Activated CD4-positive, alpha-beta T cell treated with anti-CD3 and anti-CD28 coated beads, Interleukin-2, amount 10 ng/mL, durations not matched to agents 24 days and 14 days (primary cell): ENCODE measurements at places on chromosomes 12 and 14.

- DNase-seq = no peak
Observed at GRCh38 chr14:98955036-98955740, 316.8 kb downstream of the BCL11B start.

GRCh38 chr12:25301798-25302197 is 51.1 kb upstream of the KRAS start:
- DNase-seq = no peak

- DNase-seq = no peak
Observed at GRCh38 chr12:40963751-40964150, 224.4 kb upstream of the PDZRN4 start.

- no peak for DNase-seq
Observed at GRCh38 chr12:69881771-69882170, 56.7 kb downstream of the MYRFL start.

GRCh38 chr12:113912760-113913329 is 53.3 kb downstream of the RBM19 start:
- peak; percentile 84 for DNase-seq

DNA sequence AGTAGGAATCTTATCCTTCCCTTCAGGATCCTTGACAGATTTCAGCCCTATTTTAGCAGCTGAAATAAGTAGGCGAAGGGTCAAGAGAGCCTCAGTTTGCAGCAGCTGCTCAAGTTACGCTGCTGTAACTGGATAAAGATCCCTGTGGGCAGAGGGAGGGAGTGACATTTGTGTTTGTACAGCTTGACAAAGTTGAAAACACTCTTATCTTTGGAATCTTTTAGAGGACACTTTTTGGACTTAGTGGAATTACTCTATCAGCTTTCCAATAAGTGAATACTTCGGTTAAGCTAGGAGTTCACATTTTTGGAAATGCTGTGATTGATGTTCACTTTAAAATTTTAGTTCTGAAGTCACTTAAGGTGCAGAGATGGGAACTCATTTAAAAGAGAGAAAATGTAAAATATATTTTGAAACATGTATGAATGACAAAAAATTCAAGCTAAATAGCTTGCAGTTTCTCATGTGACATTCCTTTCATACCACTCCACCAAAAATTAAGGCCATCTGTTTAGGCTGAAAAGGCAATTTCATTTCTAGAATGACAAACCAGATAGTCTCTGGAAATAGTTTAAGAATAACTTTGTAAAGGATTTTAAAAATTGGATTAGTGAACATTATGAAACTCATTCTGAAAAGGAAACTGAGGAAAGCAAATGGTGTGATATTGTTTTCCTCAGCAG is 55.2 kb downstream of the SLC38A4 start:
- no peak for DNase-seq

GRCh38 chr12:116654226-116654743 is 83.6 kb downstream of the SPRING1 start:
- no peak for DNase-seq

DNA sequence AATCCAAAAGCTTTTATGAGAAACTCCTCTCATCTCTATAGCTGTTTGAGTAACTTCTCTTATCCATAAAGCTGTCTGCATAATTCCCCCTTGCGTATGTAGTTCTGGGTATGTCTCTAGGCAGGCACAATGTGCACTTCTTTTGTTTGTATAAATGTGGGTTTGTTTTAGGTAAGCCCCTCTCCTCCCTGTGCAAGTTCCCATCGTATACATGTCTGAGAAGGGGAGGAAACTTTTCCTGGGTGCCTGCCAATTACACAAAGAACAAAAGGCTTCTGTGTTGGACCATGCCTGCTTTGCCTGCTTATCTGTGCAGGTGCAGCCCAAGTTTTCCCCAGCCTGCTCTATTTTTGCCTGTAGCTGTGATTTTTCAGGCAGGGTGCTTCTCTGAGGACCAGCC is 96.7 kb downstream of the CCER1 start:
- DNase-seq = no peak
